ENCODE measurements at places on chromosomes 7 and 10.

- DNase-seq: no peak
These were observed 175.8 kb downstream of the PKD1L1 start for GRCh38 chr7:47772492-47772891.

- DNase-seq: no peak
These were observed 175.5 kb upstream of the KLF6 start for GRCh38 chr10:3960496-3960895.

GRCh38 chr7:7422641-7423040, 113.0 kb downstream of the COL28A1 start:
- DNase-seq: no peak

DNA sequence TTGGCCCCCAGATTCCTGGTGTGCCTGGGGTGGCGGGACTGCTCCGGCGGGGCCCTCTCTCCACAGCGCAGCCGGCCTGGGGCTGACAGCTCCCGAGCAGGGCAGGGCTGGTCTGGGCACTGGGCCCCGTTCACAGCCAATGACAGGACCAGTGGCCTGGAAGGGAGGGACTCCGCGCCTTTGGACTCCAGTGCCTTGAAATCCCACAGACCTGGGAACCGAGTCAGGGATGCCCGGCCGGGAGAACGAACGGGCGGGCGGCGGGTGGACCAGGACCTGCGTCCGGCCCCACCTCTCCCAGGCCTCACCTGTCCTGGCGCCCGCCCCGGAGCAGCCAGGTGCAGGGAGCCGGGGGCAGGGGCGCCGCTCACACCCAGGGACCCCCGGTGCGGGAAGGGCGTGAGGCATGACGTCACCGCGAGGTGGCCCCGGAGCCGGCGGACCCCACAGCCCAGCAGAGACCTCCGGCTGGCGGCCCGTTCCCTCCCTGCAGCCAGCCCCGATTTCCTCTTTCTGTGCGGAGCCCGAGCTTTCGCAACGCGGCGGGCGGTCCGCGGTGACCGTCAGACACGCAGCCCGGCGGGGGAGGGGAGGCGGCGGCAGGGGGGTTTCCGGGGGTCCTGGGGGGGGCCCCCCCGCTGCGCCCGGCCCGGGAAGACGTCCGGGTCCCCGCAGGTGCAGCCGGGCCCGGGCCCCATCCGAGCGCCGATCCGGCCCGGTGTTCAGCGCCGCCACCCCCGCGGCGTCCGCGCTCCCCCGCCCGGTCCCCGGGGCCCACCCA, 743 bp downstream of the ADAP1 start:
- no peak for DNase-seq

GRCh38 chr7:7327423-7327822, 145.1 kb downstream of the C1GALT1 start:
- DNase-seq: no peak

GRCh38 chr10:89115876-89116627, 91.1 kb downstream of the CH25H start:
- no peak for DNase-seq

DNA sequence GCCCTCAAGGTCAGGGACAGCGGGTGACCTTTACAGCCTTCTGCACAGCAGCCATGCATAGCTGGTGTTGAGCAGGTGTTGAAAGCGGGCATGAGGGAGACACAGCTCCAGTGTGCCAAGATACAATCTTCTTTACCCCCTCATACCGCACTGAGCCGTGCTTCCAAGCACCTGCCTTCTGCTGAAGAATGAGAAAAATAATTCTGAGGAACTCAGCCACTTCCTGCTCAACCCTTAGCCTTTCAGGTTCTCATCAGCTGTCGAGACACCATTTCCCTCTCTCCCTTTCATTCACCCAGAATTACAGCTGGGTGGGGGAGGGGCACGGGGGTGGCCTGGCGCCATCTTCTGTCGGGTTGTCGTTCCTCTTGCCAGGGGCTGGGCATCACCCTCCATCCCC, 58.6 kb downstream of the COL13A1 start:
- no peak for DNase-seq

- DNase-seq: no peak
These were observed 10.1 kb downstream of the CNOT4 start for GRCh38 chr7:135499818-135500217.

- DNase-seq: no peak
These were observed 1.7 kb downstream of the PGAM1 start for GRCh38 chr10:97427571-97428179.

GRCh38 chr7:112926018-112926417, 135.8 kb upstream of the TMEM168 start:
- no peak for DNase-seq

DNA sequence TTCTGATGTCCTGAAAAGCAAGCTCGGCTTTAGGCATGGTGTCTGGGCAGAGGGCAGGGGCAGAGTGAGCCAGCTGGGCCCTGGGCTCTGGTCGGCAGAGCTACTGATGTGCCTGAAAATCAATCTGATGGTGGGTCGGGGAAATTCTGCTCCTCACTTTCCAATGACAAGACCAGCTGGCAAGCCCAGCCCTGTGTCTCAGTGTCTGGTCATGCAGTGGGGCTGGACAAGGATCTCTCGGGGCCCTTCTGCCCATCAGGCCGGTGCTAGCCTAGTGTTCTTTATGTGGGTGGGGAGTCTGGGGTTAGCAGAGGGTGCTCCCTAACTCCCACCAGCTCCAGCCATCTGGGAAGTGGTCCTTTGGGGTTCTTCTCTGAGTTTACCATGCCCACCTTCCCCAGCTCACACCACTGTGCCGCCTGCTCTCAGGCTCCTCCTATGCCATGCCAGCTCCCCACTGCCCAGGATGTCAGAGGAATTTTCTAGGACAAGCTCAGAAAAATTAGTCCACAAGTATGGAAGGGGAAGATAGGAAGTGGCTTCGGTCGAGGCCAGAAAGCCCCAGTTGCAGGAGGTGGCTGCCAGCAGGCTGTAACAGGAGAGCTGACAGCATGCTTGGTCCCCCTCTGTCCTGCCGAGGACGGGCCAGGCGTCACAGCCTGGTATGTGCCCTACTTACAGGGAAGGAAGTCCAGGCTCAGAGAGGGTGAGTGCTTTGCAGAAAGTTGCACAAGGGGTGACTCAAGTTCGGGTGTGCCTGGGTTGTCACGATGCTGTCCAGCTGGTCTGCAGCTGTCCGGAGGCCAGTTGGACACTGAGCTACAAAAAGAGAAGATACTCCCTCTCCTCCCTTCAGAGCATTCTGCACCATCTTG, 135.2 kb downstream of the ADCY1 start:
- DNase-seq: no peak

GRCh38 chr10:102175415-102175814, 23.2 kb downstream of the NOLC1 start:
- DNase-seq: no peak

DNA sequence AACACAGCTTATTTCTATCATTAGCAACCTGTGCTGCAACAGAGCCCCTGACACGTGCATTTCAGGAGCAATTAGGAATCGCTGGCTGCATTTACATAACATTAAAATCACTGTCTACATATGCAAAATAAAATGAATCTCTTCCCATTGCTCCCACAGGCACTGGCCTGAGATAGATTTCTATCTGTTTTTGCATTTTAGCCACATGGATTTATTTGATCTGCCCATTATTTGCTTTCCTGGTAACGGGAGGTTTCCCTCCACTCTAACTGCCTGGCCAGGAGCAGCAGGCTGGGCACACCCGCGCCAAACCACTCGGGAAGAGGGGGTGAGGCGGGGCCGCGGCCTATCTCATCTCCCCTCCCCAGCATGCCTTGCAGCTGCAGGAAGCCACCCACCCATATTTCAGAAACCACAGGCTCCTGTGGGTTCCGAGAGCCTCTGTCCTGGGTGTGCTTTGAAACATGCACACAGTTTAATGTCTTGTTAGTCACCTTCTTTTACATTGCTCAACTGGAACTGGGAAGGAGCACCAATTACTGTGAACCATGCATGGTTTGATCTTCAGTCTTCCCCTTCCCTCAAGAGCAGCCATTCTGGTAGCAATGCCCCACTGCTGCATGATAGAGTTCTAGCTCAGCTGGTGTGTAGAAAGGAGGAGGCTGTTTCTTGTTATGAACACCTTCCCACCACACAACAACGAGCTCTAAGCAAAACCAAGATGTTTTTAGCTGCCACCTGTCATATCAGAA, 37.7 kb upstream of the IKZF1 start:
- peak; percentile 67 for DNase-seq

- no peak for DNase-seq
These were observed 64.4 kb upstream of the NANOS1 start for GRCh38 chr10:118965096-118965495.

- no peak for DNase-seq
These were observed 771.2 kb downstream of the NXPH1 start for GRCh38 chr7:9204571-9204970.

GRCh38 chr10:71911296-71911953, 52.8 kb upstream of the CHST3 start:
- no peak for DNase-seq

- DNase-seq: no peak
These were observed 91.8 kb downstream of the KLF6 start for GRCh38 chr10:3693022-3693697.

GRCh38 chr7:70568674-70569334, 563.1 kb upstream of the GALNT17 start:
- no peak for DNase-seq

- no peak for DNase-seq
These were observed 13.9 kb downstream of the MGAM2 start for GRCh38 chr7:142125256-142125955.

GRCh38 chr7:5532536-5533335, 109.1 kb upstream of the TNRC18 start:
- DNase-seq: no peak

DNA sequence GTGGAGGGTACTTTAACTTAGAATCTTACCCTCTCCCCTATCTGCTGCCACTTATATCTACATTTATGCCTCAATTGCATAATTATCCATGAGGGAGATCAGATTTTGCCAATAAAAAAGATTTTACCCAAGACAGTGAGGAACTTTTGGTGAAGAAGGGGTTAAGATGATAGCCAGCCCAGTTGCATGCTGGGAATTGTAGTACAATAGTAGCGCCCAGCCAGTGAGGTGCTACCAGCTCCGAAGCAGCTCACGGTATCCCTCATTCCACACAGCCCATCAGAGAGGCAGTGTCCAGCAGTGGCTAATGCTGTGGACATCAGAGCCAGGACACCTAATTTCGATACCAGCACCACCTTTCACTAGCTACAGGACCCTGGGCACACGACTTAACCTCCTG, 5.9 kb upstream of the LGI1 start:
- no peak for DNase-seq

GRCh38 chr10:110208614-110209453, 1.4 kb downstream of the MXI1 start:
- no peak for DNase-seq

DNA sequence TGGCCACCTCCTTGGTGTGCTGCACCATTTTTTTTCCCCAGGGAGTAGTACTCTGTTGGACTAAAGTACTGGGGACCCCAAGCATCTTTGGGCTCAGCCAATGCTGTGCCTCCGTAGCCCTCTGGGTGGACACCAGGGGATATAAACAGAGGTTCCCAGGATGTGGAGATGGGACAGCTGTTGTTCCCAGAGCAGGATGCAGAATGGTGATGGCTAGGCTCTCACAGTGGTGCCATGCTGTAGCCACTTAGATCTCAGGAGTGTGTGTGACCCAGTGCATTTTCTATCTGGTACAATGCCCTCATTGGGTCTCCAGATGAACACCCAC, 50.9 kb upstream of the SCIN start:
- DNase-seq: no peak

DNA sequence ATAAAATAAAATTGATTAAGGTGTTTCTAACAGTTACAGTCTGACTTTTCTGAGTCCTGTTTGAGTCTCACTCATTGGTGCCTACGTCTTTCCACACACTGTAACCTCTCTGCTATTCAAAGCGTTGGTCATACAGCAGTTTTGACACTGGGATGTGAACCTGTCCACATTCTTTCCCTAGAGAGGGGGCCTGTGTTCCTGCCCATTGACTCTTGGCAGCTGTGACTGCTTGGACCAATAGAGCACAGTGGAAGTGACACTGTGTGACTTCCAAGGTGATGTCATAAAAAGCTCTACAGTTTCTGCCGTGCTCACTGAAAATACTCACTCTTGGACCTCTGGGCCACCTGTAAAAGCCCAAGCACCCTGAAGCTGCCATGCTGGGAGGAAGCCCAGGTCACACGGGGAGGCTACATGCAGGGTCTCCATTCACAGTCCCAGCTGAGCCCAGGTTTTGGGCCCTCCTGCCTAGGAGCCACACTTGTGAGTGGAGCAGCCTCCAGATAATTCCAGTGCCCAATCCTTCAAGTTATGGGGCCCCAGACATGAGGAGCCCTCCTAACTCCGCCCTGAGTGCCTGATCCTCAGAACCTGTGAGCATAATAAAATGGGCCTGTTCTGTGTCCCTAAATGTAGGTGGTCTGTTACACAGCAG, 704 bp upstream of the ANTXRL start:
- DNase-seq: no peak

GRCh38 chr7:101465576-101466196, 103.0 kb downstream of the COL26A1 start:
- DNase-seq: no peak
